ENCODE measurements at places on chromosomes 1 and 21.

DNA sequence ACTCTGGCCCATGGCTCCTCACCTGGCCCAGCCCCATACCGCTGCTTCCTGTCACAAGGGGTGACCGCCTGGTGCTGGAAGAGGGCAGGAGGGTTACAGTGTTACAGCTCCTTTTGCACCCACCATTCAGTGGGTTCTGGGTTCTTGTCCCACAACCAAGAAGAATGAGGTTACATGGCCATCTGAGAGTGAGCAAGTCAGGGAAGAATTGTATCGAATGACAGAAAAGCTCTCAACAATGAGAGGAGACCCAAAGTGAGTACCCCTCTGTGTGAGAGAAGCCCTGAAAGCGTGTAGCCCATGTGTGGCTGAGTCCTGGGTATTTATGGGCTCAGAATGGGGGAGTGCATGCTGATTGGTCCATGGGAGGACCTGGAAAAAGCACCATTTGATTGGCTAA lies 888.5 kb downstream of the ADGRL2 start:
- DNase-seq, result no peak

GRCh38 chr1:227934476-227935313 lies 13.0 kb downstream of the WNT9A start:
- peak; percentile 30 for DNase-seq

- no peak for DNase-seq
Measured at GRCh38 chr1:240092301-240093119, 827 bp downstream of the FMN2 start.

DNA sequence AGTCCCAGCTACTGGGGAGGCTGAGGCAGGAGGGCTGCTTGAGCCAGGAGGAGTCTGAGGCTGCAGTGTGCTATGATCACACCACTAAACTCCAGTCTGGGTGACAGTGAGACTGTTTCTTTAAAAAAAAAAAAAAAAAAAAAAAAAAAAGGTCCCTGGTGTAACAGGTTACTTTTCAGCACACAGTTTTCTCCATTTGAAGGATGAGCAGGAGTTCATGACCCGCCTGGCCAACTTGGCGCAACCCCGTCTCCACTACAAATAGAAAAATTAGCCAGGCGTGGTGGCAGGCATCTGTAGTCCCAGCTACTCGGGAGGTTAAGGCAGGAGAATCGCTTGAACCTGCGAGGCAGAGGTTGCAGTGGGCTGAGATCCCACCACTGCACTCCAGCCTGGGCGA lies 12.4 kb downstream of the HNRNPR start:
- no peak for DNase-seq

DNA sequence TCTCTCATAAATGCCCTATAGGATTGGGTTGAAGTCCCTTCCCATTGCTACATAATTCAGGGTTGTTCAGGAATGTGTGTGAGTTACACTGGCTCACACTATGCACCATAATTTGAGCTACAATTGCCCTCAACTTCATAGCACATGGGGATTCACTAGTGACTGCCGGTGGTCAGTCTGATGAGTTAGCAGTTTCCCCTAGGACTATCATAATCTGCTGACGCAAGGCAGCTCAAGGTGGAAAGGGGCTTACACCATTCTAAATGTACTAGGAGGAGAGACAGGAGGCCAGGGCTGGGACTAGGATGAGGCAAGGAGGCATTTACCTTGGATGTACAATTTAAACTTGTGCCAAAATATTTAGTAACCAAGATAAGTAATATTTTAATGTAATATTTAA lies 224.7 kb downstream of the GRIK1 start:
- no peak for DNase-seq

GRCh38 chr21:32463889-32464300 lies 51.4 kb downstream of the EVA1C start:
- DNase-seq, result no peak

DNA sequence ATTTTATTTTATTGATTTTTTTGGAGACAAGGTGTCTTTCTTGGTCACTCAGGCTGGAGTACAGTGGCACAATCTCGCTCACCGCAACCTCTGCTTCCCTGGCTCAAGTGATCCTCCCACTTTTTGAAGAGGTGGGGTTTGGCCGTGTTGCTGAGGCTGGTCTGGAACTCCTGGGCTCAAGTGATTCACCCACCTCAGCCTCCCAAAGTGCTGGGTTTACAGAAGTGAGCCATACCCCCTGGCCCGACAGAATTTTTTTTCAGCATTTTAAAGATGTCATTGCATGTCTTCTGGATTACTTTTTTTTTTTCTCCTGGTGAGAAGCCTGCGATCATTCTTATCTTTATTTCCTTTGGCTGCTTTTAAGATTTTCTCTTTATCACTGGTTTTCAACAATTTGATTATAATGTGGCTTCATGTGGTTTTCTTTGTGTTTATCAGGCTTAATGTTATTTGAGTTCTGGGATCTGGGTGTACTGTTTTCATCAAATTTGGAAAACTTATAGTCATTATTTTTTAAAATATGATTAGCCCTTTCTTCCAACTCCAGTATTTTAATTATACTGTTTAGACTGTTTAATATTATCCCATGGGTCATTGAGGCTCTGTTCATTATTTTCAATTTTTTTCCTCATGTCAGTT lies 23.1 kb upstream of the PTBP2 start:
- DNase-seq, result no peak

- DNase-seq, result no peak
Measured at GRCh38 chr1:25727635-25728286, 72.2 kb upstream of the SELENON start.

- DNase-seq, result no peak
Measured at GRCh38 chr1:95127380-95127779, 10.2 kb downstream of the TLCD4 start.

GRCh38 chr1:32525053-32525452 lies 14.2 kb upstream of the ZBTB8A start:
- DNase-seq, result no peak

DNA sequence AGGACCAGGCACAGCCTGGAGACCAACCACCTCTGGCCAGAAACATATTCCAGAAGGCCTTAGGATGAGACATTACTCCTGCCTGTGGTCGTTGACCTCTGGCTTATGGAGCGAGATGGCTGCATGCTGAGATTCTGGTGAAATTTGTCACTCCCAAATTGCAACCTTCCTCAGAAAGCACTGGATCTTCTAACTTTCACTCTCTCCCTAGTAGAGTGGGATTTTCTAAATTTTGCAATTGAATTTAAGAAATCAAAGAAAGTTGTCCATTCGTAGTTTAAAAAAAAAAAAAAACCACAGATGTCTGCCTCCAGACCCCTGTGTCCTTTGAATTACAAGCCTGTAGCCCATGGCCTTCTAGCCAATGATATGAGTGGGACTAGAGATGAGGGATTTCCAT lies 28.6 kb upstream of the IL10 start:
- no peak for DNase-seq

GRCh38 chr1:243842978-243843511 lies 7.0 kb downstream of the AKT3 start:
- no peak for DNase-seq

DNA sequence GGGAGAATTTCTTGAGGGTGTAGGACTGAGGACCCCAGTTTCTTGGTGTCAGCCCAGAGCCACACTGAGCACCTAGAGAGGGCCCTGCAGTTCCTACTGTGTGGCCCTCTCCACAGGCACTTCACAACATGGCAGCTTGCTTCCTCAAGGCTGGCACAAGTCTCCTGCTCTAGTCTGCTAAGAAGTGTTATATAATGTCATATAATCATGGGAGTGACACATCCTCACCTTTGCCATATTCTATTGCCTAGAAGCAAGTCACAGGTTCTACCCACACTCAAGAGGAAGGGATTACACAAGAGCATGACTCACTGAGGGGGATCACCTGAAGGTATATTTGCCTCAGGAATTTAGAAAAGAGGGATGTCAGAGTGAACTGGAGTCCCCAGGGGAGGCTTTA lies 5.5 kb upstream of the SNX27 start:
- no peak for DNase-seq

GRCh38 chr1:91619881-91620280 lies 119.2 kb downstream of the CDC7 start:
- DNase-seq, result no peak

DNA sequence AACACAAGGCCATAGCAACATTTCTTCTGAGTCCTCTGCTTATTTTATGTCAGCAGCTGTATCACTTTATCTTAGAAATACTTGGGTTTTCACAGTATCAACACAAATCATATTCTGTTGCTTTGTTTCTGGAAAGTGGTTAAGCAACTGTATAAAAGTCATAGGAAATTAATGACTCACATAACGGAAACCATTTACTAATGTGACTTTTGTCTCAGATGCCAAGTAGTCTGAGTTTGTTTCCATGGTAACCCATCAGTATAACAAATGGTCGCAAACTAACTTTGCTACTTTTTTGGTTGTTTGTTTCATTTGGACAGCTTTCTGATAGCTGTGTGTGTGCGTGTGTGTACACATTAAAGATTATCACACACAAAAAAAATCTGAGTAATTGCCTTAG lies 31.1 kb downstream of the EEIG2 start:
- no peak for DNase-seq

DNA sequence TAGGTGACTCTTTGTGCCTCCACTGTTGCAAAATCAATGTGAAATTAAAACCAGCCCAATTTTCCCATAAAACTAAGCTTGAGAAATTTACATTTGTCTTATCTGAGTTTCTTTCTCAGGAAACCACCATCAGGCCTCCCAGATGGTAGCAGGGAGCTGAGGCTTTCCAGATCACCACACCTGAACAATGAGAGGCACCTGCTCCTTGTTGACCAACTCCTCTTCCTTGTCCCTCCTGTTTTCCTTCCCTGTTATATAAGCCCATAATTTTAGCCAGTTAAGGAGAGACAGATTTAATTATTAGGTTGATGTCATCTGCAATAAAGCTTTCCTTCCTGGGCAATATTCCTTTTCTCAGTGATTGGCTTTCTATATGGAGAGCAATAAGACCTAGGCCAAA lies 32.0 kb upstream of the C1orf185 start:
- DNase-seq, result no peak

GRCh38 chr21:42846221-42846620 lies 33.1 kb downstream of the WDR4 start:
- no peak for DNase-seq

GRCh38 chr1:119713039-119713748 lies 1.5 kb downstream of the PHGDH start:
- DNase-seq, result no peak

- DNase-seq, result no peak
Measured at GRCh38 chr1:178483251-178483957, 13.4 kb downstream of the CLEC20A start.

GRCh38 chr1:64515427-64515826 lies 45.5 kb downstream of the CACHD1 start:
- DNase-seq, result no peak

- no peak for DNase-seq
Measured at GRCh38 chr1:51063121-51063520, 38.9 kb upstream of the C1orf185 start.

DNA sequence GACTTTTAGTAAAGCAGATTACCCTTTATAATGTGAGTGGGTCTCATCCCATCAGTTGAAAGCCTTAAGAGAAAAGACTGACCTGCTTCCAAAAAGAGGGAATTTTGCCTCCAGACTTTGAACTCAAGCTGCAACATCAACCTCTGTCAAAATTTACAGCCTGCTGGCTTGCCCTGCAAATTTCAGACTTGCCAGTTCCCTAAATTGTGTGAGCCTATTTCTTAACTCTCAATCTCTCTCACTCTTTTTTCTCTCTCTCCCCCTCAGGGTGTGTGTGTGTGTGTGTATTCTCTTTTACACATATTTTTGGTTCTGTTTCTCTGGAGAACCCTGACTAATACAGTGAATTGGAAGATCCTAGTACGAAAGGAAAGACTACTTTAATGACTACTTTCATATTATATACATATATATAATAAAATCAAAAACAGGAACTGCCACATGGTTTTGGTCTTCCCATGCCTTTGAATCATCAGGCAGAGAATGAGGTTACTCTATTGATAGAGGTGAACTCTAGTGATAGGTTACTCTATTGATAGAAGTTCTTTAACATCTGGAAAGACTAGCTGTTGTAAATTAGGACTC lies 6.4 kb downstream of the OR2C3 start:
- DNase-seq, result no peak

GRCh38 chr1:162678439-162678838 lies 46.2 kb downstream of the DDR2 start:
- DNase-seq, result no peak

- no peak for DNase-seq
Measured at GRCh38 chr1:178867670-178868069, 3.2 kb downstream of the ANGPTL1 start.

GRCh38 chr1:2393471-2393877 lies 1.8 kb downstream of the RER1 start:
- no peak for DNase-seq

- DNase-seq, result no peak
Measured at GRCh38 chr1:219020386-219020785, 153.3 kb upstream of the LYPLAL1 start.

DNA sequence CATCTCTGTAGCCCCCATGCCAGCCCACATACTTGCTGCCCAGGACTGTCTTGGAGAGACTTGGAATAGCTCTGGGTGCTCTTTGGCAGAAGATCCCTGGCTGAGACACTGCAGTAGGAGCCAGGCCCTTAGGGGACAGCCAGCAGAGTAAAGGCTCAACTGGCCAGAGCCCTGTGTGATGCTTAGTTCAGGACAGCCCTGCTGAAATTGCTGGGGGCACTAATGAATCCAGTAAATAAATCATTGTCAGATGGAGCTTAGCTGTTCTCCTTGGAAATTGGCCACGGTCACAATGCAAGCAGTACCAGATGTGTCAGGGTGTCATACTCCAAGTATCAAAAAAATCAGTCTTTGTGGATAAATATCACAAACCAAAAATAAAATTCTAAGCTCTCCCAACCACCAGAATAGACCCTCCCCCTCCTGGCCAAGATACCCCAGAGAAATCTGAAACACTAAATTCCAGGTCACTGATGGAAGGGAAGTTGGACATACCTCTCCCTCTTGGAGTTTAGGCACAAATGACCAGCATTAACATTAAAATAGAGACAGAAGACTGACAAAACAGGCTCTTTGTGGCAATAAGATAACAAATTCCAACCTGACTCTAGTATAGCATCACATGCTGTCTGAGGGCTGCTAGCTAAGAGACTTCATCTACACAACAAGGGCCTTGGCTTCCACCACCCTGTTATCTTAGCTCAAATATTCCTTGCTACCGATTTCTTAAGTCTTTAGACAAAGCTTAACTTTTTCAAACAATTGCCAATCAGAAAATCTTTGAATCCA lies 83.2 kb upstream of the DNAH14 start:
- DNase-seq, result no peak
